Thoracic aorta (tissue), 2 donors: ENCODE measurements at places on chromosomes 1 and 21. TPM values are rescaled to one million over a fixed set of nuclear protein-coding genes. Genes with fewer than 3 reads are reported as not detected.

RPS27 gene
- 1,129 TPM for total RNA-seq

DENND1B gene
- 17.2 TPM for total RNA-seq

ZNF593OS gene
- not detected for total RNA-seq

PLA2G4A gene
- 8.8 TPM for total RNA-seq

CD84 gene
- total RNA-seq: 11.6 TPM

DNA sequence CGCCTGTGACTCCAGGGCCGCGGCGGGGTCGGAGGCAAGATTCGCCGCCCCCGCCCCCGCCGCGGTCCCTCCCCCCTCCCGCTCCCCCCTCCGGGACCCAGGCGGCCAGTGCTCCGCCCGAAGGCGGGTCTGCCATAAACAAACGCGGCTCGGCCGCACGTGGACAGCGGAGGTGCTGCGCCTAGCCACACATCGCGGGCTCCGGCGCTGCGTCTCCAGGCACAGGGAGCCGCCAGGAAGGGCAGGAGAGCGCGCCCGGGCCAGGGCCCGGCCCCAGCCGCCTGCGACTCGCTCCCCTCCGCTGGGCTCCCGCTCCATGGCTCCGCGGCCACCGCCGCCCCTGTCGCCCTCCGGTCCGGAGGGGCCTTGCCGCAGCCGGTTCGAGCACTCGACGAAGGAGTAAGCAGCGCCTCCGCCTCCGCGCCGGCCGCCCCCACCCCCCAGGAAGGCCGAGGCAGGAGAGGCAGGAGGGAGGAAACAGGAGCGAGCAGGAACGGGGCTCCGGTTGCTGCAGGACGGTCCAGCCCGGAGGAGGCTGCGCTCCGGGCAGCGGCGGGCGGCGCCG, at the start of gene SIM2:
TSS of gene SIM2 (plus strand) at position 135 of the 565 bp plus-strand sequence. CDS start 632 bp downstream, outside the sequence.
- no peak for DNase-seq

GRCh38 chr1:207418351-207418750, 35.8 kb upstream of the CR2 start:
- no peak for DNase-seq

GRCh38 chr1:224114787-224115175, 870 bp downstream of the FBXO28 start:
- no peak for DNase-seq

DNA sequence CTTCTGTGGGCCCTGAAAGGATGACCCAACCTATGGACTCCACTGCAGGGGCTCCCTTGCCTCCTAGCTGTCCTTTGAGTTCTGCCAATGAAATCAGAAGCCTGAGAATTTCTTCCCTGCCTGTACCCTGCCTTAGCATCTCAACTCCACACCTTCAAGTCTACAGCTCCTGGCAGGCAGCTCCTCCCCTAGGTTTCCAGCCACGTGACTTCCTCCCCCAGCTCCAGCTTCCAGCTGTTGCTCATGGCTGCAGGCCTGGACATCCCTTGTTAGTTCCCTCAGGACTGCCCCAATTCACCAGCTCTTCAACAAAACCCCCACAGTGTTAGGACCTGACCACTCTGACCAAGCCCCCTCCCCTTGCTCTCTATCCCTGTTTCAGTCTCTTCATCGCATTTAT, 2.4 kb downstream of the RCAN1 start:
- DNase-seq: no peak

DNA sequence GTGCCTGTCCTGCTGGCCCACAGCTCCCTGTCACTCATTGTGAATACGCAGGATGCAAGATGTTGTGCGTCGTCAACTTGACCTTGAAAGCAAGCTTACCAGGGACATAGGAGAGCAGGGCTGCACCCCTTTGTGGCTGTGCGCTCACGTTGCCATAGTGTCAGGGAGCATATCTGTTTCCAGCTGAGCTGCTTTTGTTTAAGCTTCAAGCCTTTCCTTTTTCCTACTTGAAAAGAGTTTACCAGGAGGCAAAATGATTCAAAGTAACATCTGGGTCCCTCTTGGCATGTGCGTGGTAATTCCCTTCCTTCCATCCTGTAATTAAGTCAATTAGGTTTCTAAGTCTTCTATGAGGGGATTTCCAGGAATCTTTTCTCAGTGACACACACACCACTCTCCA, 537.1 kb downstream of the AJAP1 start:
- DNase-seq: no peak

DNA sequence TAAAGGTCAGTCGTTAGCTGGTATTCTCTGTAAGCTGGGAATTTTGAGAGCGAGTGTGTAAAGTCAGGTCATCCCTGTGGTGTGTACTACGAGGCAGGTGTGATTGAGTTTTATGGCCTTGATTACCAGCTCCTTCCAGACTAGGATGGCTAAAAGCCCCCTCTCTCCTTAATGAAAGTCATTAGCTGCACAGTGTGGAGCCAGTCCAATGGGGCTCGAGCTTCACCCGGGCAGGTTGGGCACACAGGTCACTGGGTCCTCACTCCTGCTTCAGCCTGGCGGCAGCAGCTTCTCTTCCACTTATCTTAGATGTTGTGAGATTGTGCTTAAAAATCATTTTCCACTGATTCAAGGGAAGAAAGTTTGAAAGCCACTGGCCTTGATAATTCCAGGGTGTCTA, 3.0 kb downstream of the DMRTB1 start:
- no peak for DNase-seq

DNA sequence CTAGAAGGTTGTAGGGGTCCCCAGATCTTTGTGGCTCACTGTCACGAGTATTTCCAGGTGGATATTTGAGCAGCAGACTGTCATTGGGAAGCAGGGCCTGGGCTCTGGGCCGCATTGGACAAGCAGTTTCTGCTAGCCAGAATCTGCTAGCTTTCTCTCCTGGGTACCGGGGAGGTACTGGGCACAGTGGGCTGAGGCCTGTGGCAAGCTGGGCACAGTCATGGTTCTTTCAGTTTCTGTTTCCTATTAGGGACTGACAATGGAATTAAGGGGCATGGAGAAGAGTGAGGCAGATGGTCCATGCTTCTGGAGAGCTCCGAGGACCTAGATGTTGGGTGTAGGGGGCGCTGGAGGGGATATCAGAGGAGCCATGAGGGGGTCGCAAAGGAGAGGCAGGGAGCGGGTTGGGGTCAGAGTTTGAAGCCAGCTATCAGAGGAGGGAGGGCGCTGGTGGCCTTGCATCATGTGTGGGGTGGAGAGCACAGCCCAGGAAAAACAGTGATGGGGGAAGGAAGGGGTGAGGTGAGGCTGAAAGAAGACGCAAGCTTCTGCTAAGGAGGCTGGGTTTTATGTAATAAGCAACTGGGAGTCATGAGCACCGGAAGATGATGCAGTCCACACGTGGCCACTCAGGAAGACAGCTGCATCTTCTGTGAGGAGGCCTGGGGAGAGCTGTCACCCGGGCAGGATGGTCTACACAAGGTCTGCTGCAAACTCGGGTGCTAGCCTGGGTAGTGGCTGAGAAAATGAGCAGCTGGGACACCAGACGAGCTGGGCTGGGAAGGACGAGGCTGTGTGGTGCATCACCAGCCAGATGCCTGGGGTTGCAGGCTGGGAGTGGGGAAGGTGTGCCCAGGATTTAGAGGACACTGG, 72.7 kb downstream of the IER5 start:
- DNase-seq: no peak

- no peak for DNase-seq
These were observed 7.5 kb upstream of the FNDC5 start for GRCh38 chr1:32878183-32878582.

DNA sequence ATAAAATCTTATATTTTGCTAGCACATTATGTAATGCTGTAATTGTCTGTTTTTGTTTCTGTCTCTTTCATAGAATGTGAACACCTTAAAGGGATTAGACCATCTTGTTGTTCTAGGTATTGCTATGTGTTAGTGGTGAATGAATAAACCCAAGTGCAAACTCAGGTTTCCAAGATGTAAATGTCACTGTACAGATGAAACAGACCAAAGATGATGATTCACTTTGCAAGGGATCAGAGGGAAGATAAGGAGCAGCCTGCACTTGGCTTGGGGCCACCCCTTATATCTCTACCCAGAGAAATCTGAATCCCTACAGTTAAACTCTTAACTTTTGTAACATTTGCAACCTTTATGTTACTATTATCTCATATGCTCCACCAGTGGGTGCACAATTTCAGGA, 25.4 kb downstream of the UROD start:
- DNase-seq: no peak

- DNase-seq: no peak
These were observed 43.5 kb downstream of the TRIM33 start for GRCh38 chr1:114467491-114467890.

DNA sequence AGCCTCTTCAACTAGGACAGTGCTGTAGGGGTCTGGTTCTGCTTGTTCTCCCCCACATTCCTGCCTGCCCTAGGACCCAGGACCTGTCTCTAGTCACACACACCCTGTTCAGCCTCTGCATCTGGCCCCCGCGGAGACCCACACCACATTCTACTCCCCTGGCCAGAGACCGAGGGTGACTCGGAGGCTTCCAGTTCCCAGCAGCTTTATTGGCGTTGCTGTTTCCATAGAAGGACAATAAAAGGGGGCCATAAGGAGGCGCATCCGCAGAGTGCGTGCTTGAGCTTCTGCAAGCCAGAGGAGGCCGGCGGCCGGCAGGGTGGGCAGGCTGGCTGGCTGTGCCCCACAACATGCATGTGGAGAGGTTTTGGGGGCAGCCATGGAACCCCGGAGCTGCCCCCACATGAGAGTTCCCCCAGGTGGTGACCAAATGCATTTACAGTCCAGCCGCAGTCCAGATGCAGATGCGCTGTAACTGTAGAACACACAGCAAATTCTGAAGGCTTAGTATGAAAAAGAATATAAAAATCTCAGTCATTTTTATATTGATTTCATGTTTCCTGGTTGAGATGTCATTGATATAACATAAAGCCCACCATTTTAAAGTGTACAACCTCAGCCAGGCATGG, 52.4 kb downstream of the PDE9A start:
- DNase-seq: no peak

DNA sequence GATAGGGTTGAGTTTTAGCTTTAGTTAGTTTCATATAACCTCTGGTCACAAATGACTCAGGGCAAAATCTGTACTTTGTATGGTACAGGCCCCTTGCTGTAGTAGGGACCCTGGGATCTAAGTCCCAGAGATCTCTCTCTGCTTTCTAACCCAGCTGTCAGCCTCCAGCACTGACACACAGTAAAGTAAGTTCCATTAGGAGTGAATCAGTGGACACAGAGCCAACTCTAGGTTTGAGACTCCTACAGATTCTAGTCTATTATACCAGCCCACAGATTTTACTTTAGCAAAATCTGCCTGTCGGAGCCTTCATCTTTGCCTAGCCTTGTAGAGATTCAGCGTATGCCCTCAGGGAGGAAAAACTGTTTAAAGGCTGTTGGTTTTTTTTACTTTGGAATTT, 52.5 kb downstream of the ANGPTL1 start:
- DNase-seq: no peak

DNA sequence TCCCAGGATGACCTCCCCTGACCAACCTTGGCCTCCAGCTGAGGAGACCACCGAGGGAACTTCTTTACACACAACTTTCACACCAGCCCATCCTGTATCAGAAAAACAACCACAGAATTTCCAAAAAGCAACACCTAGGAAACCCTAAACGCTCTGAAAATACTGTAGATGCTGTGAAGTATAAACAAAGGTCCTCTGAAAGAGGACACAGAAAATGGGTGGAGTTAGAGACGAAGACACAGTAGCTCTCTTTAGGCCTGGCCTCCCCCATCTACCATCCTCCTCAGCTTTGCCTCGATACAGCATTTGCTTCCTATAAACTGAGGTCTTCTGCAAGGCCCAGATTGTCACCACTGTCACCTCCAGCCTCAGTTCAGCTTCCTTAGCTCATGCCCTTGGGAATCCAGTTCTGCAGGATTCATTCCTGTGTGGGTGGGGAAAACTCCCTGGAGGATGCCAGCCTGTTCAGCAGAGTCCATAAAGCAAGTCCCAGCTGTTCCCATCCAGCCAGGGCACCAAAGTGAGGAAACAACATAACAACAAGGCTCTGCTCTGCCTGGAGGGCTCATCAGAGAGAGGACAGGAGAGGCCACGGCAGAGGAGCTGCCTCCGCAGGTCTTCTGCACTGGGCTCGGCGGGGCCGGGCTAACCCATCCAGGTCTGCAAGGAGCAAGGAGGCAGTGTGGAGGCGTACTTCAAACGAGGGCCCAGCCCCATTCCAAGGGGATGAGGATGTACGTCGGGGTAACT, 15.0 kb downstream of the PIK3C2B start:
- DNase-seq: no peak

DNA sequence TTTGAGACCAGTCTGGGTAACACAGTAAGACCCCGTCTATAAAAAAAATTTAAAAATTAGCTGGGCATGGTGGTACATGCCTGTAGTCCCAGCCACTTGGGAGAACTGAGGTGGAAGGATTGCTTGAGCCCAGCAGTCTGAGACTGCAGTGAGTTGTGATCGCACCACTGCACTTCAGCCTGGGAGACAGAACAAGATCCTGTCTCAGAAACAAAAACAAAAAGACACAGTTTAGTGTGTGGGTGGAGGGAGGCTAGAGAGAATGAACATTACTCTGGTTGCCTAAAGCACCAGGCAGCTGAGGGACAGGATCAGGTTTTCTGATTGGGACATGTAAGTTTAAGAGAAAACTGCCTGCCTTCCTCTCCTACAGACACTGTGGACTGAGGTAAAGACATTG, 42.3 kb downstream of the VAMP4 start:
- no peak for DNase-seq
